ENCODE measurements at places on chromosomes 1 and 21.

- DNase-seq, result no peak
Observed at GRCh38 chr1:20992322-20993056, 184.2 kb downstream of the EIF4G3 start.

DNA sequence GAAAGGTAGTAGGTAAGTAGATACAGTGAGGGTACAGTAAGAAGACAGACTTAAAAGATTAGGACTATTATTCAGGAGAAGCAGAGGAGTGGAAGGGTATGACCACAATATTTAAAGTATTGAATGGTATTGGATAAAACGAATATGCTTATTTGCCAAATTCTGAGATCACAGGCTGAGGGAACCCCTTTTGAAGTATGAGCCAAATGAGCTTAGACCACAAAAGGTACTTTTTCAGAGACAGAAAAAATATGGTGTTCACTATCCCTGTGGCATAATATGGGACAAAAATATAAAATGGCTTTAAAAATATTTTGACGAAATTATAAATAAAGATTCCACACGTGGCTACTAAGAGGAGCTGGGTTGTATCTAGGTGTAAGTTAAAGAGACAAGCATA lies 880 bp upstream of the MTF2 start:
- DNase-seq, result no peak

GRCh38 chr1:29180497-29181412 lies 945 bp downstream of the SRSF4 start:
- no peak for DNase-seq

- DNase-seq, result no peak
Observed at GRCh38 chr1:244794071-244794470, 41.4 kb upstream of the COX20 start.

DNA sequence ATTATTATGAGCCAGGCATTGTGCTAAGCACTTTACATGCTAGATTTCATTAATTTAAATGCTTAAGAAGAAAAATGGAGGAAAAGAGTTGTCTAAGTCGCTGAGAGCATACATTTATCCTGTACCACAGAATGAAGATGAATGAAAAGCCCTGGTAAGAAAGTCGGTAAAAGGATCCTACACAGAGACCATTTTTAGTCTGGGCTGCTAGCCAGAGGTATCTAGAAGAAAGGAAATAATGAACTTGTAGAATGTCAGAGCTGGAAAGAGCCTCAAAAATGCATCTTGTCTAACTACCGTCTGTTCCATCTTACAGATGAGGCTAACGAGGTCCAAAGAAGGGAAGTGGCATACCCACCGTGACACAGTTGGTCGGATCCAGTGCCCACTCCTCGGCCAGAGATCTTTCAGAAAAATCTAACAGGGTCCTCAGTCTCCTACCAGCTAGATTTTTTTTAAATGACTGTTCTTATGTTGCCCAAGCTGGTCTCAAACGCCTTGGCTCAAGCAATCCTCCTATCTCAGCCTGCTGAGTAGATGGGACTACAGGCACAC lies 12.2 kb upstream of the TNR start:
- DNase-seq, result no peak

- DNase-seq, result no peak
Observed at GRCh38 chr1:44985747-44986359, 542 bp downstream of the EIF2B3 start.

GRCh38 chr1:242582669-242583068 lies 58.2 kb upstream of the PLD5 start:
- DNase-seq, result no peak
